ENCODE measurements at places on chromosomes 13 and 19.

GRCh38 chr13:52870143-52870542, 21.7 kb upstream of the PCDH8 start:
- no peak for DNase-seq

DNA sequence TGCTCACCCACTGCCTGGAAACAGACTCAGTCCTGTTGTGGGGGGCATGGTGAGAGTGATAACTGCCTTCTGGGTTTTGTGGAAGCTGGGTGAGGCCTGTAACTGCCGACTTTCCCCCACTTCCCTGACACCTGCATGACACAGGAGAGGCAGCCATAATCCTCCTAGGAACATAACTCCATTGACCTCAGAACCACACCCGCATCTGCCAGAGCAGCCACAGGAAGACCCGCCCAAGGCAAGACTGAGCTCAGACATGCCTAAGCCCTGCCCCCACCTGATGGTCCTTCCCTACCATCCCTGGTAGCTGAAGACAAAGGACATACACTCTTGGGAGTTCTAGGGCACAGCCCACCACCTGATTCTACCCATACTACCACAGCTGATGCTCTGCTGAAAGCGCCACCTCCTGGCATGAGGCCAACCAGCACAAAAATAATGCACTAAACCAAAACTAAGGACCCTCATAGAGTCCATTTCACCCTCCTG, 326.7 kb downstream of the RBM26 start:
- DNase-seq = no peak

- peak; percentile 57 for DNase-seq
Measured at GRCh38 chr19:49017666-49018351, 918 bp upstream of the LHB start.

DNA sequence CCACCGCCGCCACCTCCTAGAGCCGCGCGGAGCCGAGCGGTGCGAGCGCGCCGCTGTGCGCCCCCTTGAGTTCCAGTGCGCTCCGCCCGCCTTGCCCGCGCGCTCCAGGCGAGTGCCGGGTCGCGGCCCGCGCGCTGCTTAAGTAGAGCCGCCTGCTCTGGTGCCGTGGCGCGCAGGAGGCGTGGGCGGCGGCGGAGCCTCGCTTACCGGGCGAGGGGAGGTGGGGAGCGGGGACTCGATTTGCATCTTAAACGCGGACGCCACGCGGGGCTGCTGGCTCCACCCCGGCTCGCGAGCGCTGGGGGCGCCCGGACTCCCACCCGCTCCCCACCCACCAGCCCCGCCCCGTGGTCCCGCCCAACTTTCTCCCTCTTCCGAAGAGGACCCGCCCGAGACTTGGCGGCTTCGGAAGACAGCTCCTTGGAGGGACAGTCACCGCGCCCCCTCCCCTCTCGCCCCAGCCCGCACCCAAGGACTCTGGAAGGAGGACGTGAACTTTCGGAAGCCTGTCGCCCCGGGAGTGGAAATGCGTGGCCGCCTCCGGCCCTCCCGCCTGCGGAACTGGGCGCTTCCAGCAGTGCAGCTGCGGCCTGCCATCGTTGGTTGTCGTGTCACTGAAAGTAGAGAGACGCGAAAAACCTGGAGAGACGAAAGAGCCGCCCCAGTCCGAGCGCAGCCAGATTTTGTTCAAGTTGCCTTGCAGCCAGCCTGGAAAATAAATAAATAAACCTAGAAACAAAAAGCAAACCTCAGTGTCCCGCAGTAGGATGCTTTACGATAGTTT, at the start of gene KCTD12:
Gene KCTD12, minus strand, starts transcription at position 114 of the 784 bp plus-strand sequence. CDS start 257 bp downstream, outside the sequence.
- DNase-seq = peak; percentile 84

GRCh38 chr19:13493516-13494310, 12.6 kb downstream of the CACNA1A start:
- DNase-seq = no peak

Data from activated CD4-positive, alpha-beta T cell treated with anti-CD3 and anti-CD28 coated beads, Interleukin-2, amount 50 U/mL, for 4 hours (primary cell).